ENCODE measurements at places on chromosomes 6 and 20. TPM values are rescaled to one million over a fixed set of nuclear protein-coding genes. Genes with fewer than 3 reads are reported as not detected.

- peak overlapping the region; percentile 93 for H3K27ac ChIP-seq
- peaks cover 15% of the 10 kb centered on the region for H3K36me3 ChIP-seq
- H3K4me1 ChIP-seq: peaks cover 18% of the 10 kb centered on the region
- no peak for DNase-seq
- no peaks in the 10 kb centered on the region for H3K27me3 ChIP-seq
- H3K4me3 ChIP-seq: no peak overlapping the region
Observed at GRCh38 chr20:49888212-49889000, 26.9 kb downstream of the SPATA2 start.

DNA sequence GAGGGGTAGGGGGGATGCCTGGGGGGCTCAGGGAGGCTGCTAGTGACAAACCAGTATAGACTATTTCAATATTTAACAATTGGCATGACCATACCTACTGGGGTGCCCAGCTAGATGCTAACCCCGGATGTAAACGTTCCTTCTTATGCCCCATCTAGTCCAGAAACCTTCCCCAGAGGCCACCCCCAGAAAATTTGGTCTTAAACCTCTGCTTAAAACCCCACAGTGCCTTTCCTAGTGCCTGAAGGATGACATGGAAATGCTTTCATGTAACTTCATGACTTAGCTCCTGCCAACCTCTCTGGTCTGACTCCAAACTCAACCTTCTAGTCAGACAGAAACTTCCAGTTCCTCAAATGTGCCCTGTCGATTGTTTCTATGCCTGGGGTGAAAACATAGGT lies 52.0 kb downstream of the JPH2 start:
- peak overlapping the region; percentile 94 for H3K27ac ChIP-seq
- peaks cover 62% of the 10 kb centered on the region for H3K4me1 ChIP-seq
- DNase-seq: no peak
- H3K36me3 ChIP-seq: no peaks in the 10 kb centered on the region

DNA sequence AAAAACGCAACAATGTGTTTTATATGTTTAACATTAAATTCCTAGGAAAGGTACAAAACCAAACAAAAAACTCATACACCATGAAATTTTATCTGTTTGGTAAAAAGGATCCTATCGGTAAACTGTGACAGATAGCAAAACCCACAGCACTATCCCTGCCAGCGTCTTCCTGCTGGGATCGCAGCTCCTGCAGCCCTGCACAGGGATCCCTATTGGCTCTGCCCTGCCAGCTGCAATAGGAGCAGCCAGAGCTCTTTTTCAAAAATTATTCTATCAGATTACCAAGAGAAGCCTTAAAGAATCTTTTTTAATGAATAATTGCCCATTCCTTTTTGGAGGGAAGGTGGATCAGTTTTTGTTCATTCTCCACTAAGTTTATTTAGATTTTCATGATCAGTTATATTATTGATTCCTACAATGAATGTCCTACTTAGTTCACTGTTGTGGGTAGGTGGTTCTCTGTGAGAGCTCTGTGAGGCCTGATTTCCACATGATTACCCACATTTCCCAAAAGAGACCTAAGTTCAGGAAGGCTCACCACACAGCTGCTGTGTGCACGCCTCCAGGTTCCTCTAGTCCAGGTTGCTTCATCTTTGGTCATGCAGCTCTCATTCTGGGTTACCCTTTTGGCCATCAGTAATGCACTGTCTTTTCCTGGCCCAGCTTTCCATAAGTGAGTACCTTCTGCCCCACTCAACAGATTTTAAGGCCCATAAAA lies 293.8 kb downstream of the FRK start:
- H3K4me1 ChIP-seq: no peaks in the 10 kb centered on the region
- H3K27ac ChIP-seq: no peak overlapping the region
- no peak for DNase-seq
- no peak overlapping the region for H3K4me3 ChIP-seq

- H3K4me1 ChIP-seq: peaks cover 35% of the 10 kb centered on the region
- no peak overlapping the region for H3K27ac ChIP-seq
- no peaks in the 10 kb centered on the region for H3K27me3 ChIP-seq
- no peak overlapping the region for H3K4me3 ChIP-seq
Observed at GRCh38 chr6:143612186-143612585, 65.6 kb upstream of the PHACTR2 start.

DNA sequence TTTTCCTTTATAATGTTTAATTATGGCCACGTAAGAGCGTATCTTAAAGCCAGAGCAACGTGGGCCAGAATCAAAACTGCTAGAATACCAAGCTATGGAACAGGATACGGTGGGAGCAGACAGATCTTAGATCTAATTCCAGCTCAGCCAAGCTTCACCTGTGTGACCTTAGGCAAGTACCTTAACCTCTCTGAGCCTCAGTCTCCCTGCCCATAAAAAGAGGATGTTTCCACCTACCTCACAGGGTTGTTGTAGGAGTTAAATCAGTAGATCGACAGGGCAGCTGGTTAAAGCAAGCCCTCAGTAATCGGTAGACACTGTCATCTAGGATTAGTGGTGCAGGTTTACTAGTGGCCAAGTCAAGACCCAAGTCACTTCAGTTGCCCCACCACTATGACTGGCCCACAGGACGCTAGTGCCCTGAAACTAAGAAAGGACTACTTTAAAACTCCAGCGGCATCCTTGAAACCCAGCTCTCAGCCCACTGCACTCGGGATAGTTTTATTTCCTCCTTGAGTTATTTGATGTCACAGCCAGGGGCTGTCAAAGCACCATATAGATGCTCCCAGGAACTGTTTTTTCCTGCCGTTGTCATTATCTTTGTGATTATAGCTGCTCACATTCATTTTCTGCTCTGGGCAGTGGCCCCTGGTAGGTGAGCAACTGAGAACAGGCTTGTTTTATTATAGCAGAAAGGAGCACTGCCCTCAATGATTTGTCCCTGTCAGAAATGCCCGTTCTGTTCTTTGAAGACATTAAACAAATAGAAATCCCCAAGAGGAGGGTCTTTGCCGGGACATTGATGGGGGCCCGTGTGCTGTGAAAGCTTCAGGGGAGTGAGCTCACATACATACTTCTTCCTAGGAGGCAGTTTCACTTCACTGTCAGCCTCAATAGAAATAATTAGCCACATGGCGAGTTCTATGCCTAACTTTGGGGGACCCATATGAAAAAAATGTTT lies 63.1 kb downstream of the ISM1 start:
- no peaks in the 10 kb centered on the region for H3K27me3 ChIP-seq
- no peak for DNase-seq
- no peak overlapping the region for H3K4me3 ChIP-seq
- H3K27ac ChIP-seq: no peak overlapping the region

DNA sequence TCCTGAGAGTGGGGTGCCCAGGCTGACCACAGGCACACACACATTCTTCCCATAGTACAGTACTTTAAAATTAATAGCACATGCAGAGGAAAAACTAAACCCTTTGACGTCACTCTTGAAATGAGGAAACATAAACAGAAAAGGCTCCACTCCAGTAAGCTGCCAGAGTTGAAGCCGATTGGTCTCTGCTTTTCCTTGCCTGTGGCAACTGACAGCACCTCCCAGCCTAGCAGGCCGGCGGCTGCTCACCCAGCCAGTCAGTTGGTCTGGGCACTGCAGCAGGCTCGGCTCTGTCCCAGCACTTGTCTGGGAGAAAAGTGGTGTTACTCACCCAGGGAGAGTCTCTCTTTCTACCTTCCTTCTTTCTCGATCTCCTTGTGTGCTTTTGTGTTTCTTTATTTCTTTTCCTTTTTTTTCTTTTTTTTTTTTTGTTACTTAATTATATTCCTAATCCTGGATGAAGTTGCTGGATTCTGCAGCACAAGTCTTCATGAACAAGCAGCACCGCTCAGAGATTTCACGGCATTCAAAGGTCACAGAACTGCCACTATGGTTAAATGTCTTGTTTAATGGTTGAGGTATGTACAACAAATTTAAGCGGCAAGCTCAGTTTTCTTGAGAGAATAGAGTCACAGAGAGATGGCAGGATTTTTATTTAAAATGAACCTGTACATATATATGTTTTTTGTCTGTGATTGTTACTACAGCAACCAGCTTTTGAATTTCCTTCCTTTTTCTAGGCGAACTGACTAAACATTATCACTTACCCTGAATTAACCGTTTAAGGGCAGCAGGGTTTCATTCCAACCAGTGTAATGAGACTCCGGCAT lies at the start of gene PDE7B:
Gene PDE7B (plus strand): TSS at position 260 of the 830 bp plus-strand sequence.
- no peaks in the 10 kb centered on the region for H3K27me3 ChIP-seq
- H3K36me3 ChIP-seq: no peaks in the 10 kb centered on the region
- no peak within 1 kb of the TSS for H3K27ac ChIP-seq
- peak; percentile 11 for DNase-seq
- peaks cover 10% of the 10 kb centered on the region for H3K4me1 ChIP-seq

- no peaks in the 10 kb centered on the region for H3K4me1 ChIP-seq
- H3K4me3 ChIP-seq: no peak overlapping the region
- H3K27me3 ChIP-seq: no peaks in the 10 kb centered on the region
- DNase-seq: no peak
Observed at GRCh38 chr6:31568537-31568961, 3.5 kb upstream of the LTA start.

- no peak for DNase-seq
- no peaks in the 10 kb centered on the region for H3K4me1 ChIP-seq
- H3K36me3 ChIP-seq: no peaks in the 10 kb centered on the region
- H3K4me3 ChIP-seq: no peak overlapping the region
Observed at GRCh38 chr6:6399568-6399967, 79.1 kb upstream of the F13A1 start.

The PRRT1 gene
- total RNA-seq: 6.8 TPM

Measured in thoracic aorta (tissue), 2 donors.